ENCODE measurements at places on chromosomes 2 and 18. TPM values are rescaled to one million over a fixed set of nuclear protein-coding genes. Genes with fewer than 3 reads are reported as not detected.

The ANKRD30B gene
- not detected for total RNA-seq

- no peak for DNase-seq
These were observed 157.2 kb downstream of the FMNL2 start for GRCh38 chr2:152492131-152492530.

- DNase-seq = peak; percentile 76
These were observed 19.2 kb downstream of the NEURL3 start for GRCh38 chr2:96485751-96486651.

- peak; percentile 3 for DNase-seq
These were observed 36.2 kb downstream of the CAPN13 start for GRCh38 chr2:30770816-30771576.

The RAB6C gene
- total RNA-seq = 0.23 TPM

The USP34 gene
- total RNA-seq = 88.2 TPM

GRCh38 chr2:234427081-234428061, 69.5 kb downstream of the ARL4C start:
- DNase-seq = no peak

The FOXI3 gene
- total RNA-seq = not detected

The DCTN1 gene
- 171 TPM for total RNA-seq

- no peak for DNase-seq
These were observed 2.5 kb upstream of the ASIC4 start for GRCh38 chr2:219511547-219512325.

GRCh38 chr2:231181860-231182512, 16.4 kb upstream of the ARMC9 start:
- DNase-seq = peak; percentile 32

The GALNT14 gene
- 7.6 TPM for total RNA-seq

- DNase-seq = no peak
These were observed 17.7 kb upstream of the PHLPP1 start for GRCh38 chr18:62697636-62698035.

- DNase-seq = no peak
These were observed 101.3 kb downstream of the ANKRD44 start for GRCh38 chr2:197209246-197209645.

- no peak for DNase-seq
These were observed 39.8 kb downstream of the TTN start for GRCh38 chr2:178767094-178768060.

DNA sequence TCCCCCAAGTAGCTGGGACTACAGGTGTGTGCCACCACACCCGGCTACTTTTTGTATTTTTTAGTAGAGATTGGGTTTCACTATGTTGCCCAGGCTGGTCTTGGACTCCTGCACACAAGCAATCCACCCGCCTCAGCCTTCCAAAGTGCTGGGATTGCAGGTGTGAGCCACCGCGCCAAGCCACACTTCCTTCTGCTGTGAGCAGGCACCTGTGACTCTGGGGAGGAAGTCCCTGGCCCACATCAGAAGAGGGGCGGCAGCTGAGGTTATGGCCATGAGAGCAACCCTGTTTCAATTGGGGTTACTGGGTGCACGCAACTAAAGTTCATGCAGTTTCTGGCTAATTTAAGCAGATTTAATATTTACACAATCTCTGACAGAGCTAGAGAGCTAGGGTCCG, 91.0 kb downstream of the PLB1 start:
- DNase-seq = no peak

DNA sequence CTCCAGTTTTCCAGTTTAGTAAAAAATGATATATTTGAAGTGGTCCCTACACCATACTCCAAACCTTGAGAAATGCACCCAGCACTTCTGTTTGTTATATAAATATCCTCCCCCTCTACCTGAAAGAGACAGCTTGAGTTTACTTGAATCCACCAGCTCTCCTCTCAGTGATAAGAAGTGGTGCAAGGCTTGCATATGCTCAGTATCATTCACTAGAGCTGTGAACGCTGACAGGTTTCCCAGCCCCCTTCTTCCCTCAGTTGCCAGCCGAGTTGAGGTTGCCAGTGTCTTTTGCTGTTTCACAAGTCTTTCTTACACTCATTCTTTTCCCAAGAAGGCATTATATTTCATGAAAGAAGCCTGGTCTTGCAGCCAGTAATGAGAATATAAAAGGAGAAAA, 880.0 kb downstream of the LRRTM4 start:
- no peak for DNase-seq

- no peak for DNase-seq
These were observed 339.7 kb upstream of the SLC14A2 start for GRCh38 chr18:45275367-45276113.
